Pericardium fibroblast (primary cell): ENCODE measurements at places on chromosomes 1 and 21. TPM values are rescaled to one million over a fixed set of nuclear protein-coding genes. Genes with fewer than 3 reads are reported as not detected.

Gene CLCNKB
- total RNA-seq, result 0.09 and 0.23 TPM in 2 replicates

Gene PGLYRP4
- not detected in 2 replicates for total RNA-seq

Gene OR2T2
- total RNA-seq, result not detected in 2 replicates

Gene SCAMP3
- total RNA-seq, result 61.1 and 77.8 TPM in 2 replicates

Gene GPX7
- total RNA-seq, result 32.2 and 62.3 TPM in 2 replicates

Gene IFNAR1
- total RNA-seq, result 16.8 and 98.5 TPM in 2 replicates

Gene GJA8
- not detected in 2 replicates for total RNA-seq

Gene ZYG11A
- 0.23 TPM in 1 of 2 replicates, not detected in the other for total RNA-seq

Gene TAS1R3
- 0.35 TPM in 1 of 2 replicates, not detected in the other for total RNA-seq

Gene TMIGD3
- total RNA-seq, result not detected in 2 replicates

Gene ATP8B2
- total RNA-seq, result 77.0 and 114 TPM in 2 replicates

Gene F13B
- total RNA-seq, result not detected in 2 replicates
